Stimulated activated CD8-positive, alpha-beta memory T cell treated with anti-CD3 and anti-CD28 coated beads, Interleukin-15, amount 100 ng/mL, for 24 hours (primary cell): ENCODE measurements at places on chromosomes 6 and 20.

GRCh38 chr6:28137505-28137981, 4.1 kb upstream of the ZKSCAN8 start:
- DNase-seq = no peak

GRCh38 chr6:31513456-31514165, 15.2 kb upstream of the MCCD1 start:
- DNase-seq = no peak

DNA sequence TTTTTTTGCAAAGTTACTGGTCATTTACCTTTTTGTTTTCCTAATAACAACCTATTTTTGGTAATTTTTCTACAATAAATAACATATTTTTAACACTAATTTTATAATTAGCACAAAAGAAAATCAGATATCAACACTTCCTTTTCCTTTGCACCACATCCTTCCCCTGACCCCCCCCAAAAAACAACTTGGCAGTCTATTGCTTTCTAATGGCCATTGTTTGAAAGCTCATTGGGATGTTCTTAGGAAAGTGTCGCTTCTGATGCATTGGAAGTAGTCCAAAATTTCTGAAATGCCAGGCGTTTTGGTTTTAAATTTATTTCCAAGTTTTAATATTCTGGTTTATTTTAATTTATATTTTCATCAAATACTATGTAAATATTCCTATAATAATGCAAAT, 407.8 kb downstream of the EYS start:
- DNase-seq = no peak

- no peak for DNase-seq
These were observed 20.2 kb downstream of the FBXL4 start for GRCh38 chr6:98927534-98927933.

DNA sequence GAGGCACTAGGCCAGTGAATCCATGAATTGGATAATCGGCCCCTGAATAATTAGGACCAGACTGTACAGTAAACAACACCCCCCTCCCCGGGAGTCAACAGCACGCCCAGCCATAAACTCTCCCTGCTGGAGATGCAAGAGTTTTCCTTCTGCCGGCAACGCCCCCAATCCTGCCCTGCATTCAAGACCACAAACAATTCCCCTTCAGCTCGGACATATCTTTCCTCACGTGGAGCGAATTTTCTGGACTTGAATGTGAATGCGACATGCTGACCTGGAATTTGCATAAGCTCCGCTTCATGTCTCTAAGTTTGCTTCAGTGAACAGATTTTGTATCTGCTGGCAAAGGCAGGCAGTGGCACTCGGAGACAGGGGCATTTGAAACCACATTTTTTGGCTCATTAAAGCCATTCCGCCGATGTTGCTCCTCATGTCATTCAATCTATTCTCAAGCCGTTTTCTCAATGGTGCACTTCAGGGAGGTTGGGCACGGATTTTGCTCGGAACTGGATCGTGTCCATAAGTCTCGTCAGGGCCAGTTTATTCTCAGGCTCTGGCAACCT, 38.0 kb upstream of the GMPR start:
- no peak for DNase-seq

DNA sequence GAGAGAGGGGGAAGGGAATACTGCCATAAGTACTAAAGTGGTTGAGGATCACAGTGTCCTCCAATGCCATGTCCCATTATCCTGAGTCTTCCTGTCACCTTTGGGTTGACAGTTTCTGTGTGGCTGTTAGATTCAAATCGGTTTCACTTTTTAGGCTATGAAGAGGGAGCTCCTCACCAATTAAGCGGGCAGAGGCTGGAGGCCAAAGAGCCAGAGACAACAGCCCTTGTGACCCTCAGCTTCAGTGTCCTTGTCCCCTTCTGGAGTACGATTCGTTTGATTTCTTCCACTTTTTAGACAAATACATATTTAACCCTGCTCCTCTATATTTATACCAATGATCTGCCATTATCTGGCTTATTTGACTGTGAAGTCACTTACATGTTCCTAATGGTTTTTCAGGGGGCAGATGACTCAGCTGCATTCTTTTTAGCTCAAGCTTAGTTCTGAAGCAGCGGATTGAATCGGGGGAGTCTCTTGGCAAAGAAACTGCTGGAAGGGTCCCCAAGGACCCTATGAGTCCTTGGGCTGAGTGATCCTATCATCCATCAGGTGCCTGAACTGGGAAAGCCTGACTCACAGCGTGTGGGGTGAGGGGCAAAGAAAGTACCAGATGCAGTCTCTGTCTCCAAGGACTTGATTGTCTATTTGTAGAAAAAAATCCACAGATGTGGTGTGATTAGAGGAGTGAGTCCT, 18.2 kb downstream of the FERMT1 start:
- no peak for DNase-seq

- no peak for DNase-seq
These were observed 46.5 kb downstream of the ADTRP start for GRCh38 chr6:11732036-11732631.

GRCh38 chr20:24918579-24919566, 30.2 kb upstream of the CST7 start:
- no peak for DNase-seq

DNA sequence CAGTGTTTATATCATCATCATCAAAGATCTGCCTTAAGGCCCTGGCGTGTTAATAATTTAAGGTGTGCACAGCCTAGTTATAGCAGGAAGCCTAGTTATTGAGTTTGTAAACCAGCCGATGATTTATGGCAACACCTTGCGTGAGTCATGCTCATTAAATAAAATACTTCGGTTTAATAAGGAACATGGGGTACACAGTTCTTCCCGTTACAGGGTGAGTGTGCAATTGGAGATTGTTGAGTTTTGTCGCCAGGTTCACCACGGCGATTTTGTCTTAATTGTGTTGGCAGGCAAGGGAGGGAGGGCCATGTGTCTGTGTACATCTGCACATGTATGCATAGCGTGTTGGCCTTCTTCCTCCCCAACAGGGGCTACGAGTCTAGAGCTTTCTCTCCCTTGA, 104.0 kb downstream of the TFAP2A start:
- no peak for DNase-seq

GRCh38 chr6:153087436-153087835, 43.6 kb downstream of the RGS17 start:
- no peak for DNase-seq

- no peak for DNase-seq
These were observed 12.1 kb downstream of the TRAPPC3L start for GRCh38 chr6:116533233-116533957.

DNA sequence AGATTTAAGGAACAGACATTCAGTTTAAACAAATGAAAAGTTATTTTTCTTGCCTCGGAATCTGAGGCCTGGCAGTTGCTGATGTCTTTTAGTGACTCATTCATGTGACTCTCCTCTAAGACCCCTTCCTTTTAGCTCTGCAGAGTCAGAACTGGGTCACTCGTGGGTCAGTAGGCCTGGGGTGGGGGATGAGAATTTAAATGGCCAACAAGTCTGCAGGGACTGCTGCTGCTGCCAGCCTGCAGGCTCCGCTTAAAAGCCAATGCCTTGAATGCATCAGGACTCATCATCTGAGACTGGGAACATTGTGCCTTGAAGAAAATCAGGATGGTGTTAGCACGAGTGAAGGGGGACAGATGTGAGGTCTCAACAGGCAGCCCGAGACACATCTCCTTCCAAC, 404.3 kb downstream of the CDH26 start:
- no peak for DNase-seq

GRCh38 chr6:158437571-158437970, 122.3 kb upstream of the TMEM181 start:
- no peak for DNase-seq

GRCh38 chr6:149884215-149884614, 13.7 kb downstream of the RAET1E start:
- no peak for DNase-seq

DNA sequence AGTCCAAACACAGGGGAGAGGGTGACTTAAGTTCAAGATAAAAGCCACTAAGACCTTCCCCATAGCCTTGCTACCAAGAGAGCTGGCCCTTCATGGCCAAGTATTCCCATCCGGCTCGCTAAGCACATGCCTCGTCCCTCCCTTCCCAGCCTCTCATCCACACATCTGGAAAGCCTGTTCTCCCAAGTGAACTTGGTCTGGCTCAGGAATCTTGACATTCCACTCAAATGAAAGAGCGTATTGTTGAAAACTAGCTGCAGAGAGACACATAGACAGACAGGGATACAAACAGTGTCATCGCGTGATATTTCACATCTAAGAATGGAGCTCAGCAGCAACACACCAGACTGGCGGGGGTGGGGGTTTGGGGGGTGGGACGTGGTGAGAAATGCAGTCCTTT, 182.8 kb upstream of the FOXQ1 start:
- no peak for DNase-seq

DNA sequence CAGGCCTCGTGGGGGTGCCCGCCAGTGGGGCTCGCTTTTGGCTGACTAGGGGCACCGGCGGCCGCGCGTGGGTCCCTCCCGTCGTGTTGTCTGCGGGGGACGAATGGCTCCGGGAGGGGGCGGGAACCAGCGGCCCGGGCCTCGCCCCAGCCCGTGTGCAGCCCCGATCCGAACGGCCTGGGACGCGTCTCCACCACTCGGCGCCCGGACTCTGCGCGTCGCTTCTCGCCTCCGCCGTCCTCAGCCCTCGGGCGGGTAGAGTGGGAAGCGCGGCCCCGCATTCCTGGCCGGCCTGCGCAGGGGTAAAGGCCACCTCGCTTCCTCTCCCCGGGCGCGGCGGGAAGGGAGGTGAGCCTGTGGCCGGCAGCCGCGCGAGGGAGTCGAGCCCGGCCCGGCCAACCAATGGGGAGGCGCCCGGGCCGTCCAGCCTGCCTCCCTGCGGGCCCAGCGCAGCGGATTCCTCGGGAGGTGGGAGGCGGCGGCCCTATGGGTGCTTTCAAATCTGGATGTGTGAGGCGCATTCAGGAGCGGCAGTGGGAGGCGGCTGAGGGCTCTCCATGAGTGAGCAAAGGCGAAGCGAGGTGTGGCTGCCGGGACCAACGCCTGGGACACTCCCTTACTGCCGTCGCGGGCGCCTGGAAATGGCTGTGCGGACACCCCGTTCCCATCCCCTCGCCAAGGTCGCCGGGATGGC, 1.1 kb upstream of the ZBTB46 start:
- DNase-seq = no peak

DNA sequence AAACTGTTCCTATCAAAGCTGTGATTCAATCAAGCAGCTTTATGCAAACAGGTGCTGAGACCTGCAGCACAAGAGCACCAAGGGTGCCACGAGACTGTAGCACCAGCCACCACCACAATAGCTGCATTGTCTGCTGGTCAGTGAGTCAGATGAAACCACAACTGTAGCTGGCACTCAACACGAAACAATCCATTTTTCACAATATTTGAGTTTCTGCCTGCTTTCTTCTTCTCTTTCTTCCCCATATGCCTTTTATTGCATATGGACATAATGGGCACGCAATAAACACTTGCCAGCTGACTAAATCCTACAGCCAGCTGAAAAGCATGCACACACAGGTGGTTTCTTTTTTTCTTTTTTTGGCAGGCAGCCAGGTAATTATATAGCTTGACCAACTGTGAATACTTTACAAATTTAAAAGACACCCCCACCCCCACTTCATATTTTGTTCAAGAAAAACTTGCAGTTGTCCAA, 16.6 kb downstream of the SLC2A12 start:
- DNase-seq = no peak

DNA sequence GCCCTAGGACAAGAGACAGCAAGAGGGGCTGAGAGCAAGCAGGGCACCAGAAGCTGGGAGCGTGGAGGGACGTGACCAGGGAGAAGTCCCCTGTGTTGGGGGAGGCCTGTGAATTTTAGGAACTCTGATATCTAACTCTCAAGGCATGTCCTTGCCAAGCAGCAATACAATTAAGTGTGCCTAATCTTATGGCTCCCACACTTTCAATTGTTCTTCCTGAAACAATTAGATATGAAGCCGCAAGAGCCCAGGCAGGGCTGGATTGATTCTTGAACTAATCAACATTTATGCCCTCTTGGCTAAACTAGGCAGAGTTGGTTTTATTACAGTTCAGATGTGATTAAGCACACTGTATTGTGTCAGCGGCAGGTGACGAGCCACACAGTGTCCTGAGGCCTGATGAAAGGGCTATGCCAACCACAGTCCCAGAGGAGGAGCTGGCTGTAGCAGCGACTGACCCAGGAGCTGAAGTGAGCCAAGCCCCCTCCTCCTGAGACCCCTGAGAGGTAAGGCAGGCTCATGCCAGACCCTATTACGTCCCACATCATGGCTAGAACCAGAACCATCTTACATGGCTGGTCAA, 4.2 kb upstream of the MAVS start:
- no peak for DNase-seq

- DNase-seq = no peak
These were observed 71.1 kb upstream of the CTNNBL1 start for GRCh38 chr20:37622728-37623127.

GRCh38 chr20:63826753-63827152, 4.3 kb downstream of the ZBTB46 start:
- no peak for DNase-seq

GRCh38 chr6:132520953-132521352, 8.0 kb upstream of the STX7 start:
- DNase-seq = no peak

- no peak for DNase-seq
These were observed 232.5 kb downstream of the HDGFL1 start for GRCh38 chr6:22801831-22802230.

DNA sequence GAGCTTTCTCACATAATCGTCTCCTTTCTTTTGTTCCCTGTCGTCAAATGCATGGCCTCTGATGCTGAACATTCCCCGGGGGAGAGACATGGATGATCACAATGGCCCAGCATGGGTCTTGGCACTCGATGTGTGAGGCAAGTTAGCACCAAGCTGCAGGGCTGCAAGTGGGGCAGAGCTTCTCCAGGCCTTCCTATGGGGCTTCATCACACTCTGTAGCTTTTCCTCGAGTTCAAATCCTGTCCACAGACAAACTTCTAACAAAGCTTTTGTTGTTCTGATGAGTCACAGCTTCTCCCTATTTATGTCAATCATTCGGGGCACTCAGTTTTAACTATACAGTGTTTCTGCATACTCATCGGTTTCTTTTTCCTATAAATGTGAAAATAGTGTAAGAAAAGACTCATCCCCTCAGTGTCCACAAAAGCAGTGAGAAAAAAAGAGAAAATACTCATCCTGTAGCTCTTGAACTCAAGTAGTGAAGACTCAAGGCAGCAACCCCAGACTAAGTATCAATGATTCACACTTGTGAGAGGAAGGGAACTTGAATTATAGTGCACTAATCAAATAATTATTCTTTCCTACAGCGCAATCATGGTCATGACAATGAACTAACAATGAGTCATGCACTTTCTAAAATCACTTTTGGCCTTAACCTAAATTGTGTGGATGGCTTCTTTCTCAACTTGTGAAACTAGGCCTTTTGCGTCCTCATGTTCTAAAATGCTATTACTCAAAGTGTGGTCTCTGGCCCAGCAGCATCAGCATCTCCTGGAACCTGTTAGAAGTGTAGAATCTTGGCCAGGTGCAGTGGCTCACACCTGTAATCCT, 68.4 kb upstream of the NOX3 start:
- no peak for DNase-seq

- DNase-seq = no peak
These were observed 9.6 kb downstream of the ZBTB2 start for GRCh38 chr6:151381722-151382121.

DNA sequence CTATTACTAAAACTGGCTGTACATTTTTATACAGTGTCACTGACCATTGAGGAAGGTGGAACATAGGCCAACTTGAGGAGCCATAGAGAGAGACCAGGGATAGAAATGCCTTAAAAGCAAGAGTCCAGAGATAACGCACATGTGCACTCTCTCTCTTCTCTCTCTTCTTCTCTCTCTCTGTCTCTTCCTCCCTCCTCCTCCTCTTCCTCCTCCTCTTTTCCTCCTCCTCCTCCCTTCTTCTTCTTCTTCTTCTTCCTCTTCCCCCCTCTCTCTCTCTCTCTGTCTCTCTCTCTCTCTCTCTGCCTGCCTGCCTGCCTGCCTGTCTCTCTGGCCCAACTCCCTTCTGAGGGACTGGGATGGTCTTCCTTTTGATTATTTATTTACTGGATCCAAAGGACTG, 16.3 kb upstream of the ADIG start:
- DNase-seq = no peak
